ENCODE measurements at places on chromosomes 1 and 21.

DNA sequence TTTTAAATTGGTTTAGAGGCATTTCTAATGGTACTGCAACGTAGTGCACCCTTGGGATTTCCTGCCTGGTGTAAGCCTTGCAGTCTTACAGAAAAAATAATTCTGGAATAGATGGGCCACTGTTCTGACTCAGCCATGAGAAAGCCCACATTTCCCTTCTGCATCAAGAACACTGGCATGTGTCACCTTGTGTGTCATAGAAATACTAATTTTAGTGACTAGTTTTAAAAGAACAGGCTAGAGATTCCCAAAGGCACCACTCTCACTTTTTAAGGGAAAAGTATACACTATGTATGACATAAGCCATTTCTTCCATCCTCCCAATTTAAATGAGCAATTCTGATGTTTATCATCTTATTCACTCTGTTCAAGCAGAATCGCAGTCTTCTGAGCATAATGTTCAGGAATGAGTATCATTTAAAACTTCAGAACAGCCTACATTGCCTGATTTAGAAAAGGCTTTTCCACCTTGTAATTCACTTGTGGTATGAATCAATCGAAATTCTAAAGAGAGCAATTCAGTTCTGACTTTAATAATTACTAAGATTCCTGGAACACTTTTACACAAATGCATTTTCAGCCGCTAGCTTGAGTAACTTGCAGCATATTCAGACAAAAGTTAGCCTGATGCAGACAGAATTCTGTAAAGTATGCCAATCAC, 18.8 kb downstream of the RGS13 start:
- no peaks in the 10 kb centered on the region for H3K27me3 ChIP-seq
- no peak overlapping the region for H3K27ac ChIP-seq
- no peak for DNase-seq
- H3K4me1 ChIP-seq = no peaks in the 10 kb centered on the region
- no peak overlapping the region for H3K4me3 ChIP-seq

GRCh38 chr1:17248781-17249180, at the start of gene PADI3:
TSS of gene PADI3 (plus strand) at chr1:17249098. CDS start at chr1:17249138, 40 bp downstream.
- no peak within 1 kb of the TSS for H3K27ac ChIP-seq
- H3K4me1 ChIP-seq = peaks cover 15% of the 10 kb centered on the region
- no peaks in the 10 kb centered on the region for H3K27me3 ChIP-seq
- no peaks in the 10 kb centered on the region for H3K36me3 ChIP-seq
- H3K4me3 ChIP-seq = no peak within 1 kb of the TSS
- no peak for DNase-seq

GRCh38 chr1:79693441-79694114, 687.0 kb upstream of the ADGRL4 start:
- no peak overlapping the region for H3K4me3 ChIP-seq
- H3K4me1 ChIP-seq = no peaks in the 10 kb centered on the region
- DNase-seq = no peak

DNA sequence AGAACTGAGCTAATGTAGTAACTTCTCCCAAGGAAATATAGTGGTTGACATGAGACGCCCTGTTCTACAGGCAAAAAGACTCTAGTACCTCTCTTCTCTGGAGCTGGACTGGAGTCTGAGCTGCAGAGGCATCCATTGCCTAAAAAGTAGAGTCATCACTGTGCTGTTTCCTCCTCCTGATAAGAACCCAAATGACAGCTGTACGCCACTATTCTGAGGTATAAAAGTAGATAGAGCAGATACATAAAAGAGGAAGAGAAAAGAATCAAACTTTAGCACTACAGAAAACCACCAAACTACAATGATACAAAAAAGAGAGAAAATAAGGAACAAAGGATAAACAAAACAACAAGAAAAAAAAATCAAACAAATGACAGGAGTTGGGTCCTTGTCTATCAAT, 1568.8 kb downstream of the PLA2G4A start:
- DNase-seq = no peak
- no peak overlapping the region for H3K27ac ChIP-seq
- H3K36me3 ChIP-seq = no peaks in the 10 kb centered on the region
- no peaks in the 10 kb centered on the region for H3K27me3 ChIP-seq

DNA sequence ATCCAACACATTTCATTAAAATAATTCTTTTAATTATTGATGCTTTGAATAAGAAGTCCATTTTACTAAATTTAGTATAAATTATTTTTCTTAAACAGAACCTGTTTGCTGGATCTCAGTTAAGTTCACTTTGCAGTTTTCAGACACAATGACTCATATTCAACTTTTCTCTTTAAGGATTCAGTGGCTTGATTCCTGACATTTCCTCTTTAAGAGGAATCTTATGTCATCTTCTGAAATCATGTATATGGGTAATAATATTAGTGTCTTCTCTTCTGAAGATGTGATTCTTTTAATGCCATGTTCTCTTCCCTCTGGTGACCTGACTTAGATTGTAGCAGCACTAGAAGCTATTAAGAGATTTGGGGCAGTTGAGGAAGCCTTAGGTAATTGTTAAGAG, 12.6 kb downstream of the CREG1 start:
- H3K27ac ChIP-seq = no peak overlapping the region
- H3K4me3 ChIP-seq = no peak overlapping the region
- H3K27me3 ChIP-seq = no peaks in the 10 kb centered on the region
- H3K4me1 ChIP-seq = peaks cover 4% of the 10 kb centered on the region

DNA sequence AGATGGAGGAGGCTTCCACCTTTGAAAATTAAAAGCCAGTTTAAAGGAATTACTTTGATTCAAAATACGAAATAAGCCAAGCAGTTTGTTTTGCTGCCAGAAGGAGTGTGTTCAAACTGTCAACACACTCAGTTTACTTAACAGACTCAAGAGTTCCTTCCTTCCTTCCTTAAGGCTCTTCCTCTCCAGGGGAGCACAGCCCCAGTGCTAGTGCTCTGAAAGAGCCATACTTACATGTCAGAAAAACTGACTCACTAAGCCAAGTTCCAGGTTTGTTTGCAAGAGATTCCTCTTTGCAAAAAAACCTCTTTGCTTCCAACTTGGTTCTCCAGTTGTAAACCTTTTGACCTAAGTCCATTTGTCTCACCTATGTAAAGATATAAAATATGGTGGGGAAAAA, 14.3 kb downstream of the SETD4 start:
- H3K36me3 ChIP-seq = peaks cover 40% of the 10 kb centered on the region
- no peak for DNase-seq
- no peak overlapping the region for H3K27ac ChIP-seq
- H3K4me1 ChIP-seq = no peaks in the 10 kb centered on the region

DNA sequence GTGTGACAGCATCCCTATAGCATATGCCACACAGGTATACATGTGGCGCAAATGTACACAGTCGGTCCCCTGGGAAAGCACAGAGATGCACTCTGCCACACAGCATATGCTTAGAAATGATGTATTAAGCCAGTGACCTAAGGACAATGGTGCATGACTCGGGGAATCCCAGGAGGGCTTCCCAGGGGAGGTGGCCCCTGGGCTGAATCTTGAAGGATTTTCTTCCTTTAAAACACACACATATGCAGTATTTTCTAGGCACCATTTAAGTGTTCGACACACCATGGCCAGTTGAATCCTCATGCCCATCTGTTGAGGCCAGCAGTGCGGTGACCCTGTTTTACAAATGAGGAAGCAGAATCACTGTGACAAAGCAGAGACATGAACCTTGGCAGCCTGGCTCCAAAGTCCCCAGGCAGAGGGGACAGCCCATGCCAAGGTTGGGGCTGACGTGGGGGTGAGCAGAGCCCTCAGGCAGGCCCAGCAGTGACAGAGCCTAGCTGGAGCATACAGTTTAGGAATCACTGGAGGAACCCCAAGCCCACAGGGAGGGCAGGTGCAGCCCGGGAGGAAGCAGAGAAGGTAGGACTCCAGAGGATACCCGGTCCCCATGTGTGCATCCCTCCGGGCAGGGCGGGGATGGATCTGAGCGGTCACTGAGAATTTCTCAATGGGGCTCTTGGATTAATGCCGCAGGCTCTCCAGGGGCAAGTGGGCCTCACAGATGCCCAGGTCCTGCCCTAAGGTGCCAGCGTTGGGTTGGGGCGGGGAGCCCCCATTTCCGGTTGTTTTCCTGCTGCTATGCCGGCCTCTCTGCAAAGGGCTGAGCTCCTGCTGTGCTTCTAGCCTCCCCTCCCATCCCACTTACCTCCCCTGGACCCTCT, 28.4 kb downstream of the WNT3A start:
- H3K36me3 ChIP-seq = no peaks in the 10 kb centered on the region
- no peak overlapping the region for H3K4me3 ChIP-seq
- no peak overlapping the region for H3K27ac ChIP-seq
- H3K4me1 ChIP-seq = no peaks in the 10 kb centered on the region
- no peak for DNase-seq

DNA sequence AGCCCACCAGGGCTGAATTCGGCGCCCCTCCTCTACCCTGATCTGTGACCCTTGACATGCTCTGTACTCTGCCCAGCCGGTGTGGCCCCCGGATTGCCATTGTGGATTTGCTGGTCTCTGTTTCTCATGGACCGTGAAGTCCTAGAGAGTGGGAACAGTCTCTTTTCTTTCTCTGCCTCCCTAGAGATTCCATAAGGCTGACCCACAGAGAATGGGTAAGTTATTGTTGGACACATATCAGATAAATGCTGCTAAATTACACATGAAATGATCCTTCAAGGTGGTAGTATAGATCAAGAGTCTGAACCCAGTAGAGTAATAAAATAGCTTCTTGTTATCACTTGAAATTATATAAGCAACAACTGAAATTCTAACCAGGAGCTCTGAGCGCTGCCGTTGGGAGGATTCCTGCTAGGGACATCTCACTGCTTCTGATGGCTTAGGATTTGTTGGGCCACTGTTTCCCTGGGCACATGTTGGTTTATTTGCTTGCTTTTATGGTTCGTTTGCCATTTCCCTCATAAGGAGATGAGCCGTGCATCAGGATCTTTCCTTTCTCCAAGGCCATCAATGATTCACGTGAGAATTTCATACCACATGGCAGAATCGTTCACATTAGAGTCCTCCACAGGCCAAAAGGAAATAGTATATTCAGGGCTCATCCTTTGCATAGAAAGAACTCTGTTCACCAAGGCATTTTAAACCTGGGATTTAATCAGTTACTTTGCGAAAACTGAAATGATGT, 111.9 kb downstream of the ZBTB18 start:
- DNase-seq = no peak
- H3K27me3 ChIP-seq = no peaks in the 10 kb centered on the region
- H3K36me3 ChIP-seq = no peaks in the 10 kb centered on the region
- H3K4me1 ChIP-seq = peaks cover 8% of the 10 kb centered on the region
- no peak overlapping the region for H3K27ac ChIP-seq

- H3K27ac ChIP-seq = no peak overlapping the region
- H3K36me3 ChIP-seq = peaks cover 2% of the 10 kb centered on the region
- H3K4me3 ChIP-seq = no peak overlapping the region
Observed at GRCh38 chr1:102742426-102742825, 365.9 kb downstream of the COL11A1 start.

GRCh38 chr1:97677702-97678101, 243.1 kb downstream of the DPYD start:
- no peaks in the 10 kb centered on the region for H3K27me3 ChIP-seq
- no peak overlapping the region for H3K27ac ChIP-seq
- H3K4me1 ChIP-seq = no peaks in the 10 kb centered on the region
- H3K36me3 ChIP-seq = no peaks in the 10 kb centered on the region
- DNase-seq = no peak

DNA sequence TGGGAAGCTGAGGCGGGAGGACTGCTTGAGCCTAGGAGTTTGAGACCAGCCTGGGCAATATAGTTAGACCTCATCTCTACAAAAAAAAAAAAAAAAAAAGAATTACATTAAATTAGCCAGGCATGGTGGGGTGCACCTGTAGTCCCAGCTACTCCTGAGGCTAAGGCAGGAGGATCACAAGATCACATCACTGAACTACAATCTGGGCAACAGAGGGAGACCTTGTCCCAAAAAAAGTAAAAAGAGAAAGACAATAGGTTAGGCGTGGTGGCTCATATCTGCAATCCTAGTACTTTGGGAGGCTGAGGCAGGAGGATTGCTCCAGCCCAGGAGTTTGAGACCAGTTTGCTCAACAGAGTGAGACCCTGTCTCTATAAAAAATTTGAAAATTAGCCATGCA, 130.3 kb downstream of the TIAM1 start:
- peaks cover 9% of the 10 kb centered on the region for H3K36me3 ChIP-seq
- H3K4me3 ChIP-seq = no peak overlapping the region
- H3K4me1 ChIP-seq = no peaks in the 10 kb centered on the region

GRCh38 chr1:209277662-209278061, 305.9 kb upstream of the CAMK1G start:
- no peaks in the 10 kb centered on the region for H3K27me3 ChIP-seq
- no peak overlapping the region for H3K27ac ChIP-seq
- H3K36me3 ChIP-seq = no peaks in the 10 kb centered on the region

DNA sequence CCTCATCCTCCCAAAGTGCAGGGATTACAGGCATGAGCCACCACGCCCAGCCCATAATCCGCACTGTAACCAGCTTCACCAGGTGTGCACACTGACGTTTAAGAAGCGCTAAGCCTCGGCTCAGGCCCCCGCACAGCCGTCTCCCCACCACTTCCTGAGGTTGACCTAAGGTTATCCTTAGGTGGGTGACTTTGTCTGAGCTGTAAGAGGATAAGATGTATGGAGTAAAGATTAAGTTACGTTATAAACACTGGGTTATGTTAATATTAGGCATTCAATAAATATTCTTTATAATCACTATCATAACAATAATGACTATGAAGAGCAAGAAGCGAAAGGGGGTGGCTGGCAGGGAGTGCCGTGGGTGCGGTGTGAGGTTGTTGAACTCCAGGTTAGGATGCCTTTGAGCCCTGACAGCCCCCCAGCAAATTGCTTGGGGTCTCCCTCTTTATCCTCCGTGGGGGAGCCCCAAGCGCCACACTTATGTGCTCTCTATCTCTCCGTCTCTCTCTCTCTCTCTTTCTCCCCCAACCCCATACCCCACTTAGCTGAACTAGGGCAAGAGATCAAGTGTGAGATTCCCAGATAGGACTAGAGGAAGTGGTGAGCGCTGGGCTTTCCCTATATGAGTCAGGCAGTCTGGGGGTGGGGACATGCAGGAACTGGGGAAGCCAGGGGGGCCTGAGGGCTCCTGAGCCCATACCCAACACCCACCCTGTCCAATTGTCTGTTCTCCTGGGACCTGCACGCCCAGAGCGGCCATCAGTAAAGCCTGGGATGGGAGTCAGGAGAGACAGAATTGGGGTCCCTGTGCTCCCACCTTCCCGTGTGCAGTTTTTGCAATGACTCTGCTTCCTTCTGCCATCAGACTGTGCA, 7.6 kb downstream of the EFHD2 start:
- H3K36me3 ChIP-seq = no peaks in the 10 kb centered on the region
- peaks cover 16% of the 10 kb centered on the region for H3K4me1 ChIP-seq
- no peaks in the 10 kb centered on the region for H3K27me3 ChIP-seq
- no peak overlapping the region for H3K27ac ChIP-seq

DNA sequence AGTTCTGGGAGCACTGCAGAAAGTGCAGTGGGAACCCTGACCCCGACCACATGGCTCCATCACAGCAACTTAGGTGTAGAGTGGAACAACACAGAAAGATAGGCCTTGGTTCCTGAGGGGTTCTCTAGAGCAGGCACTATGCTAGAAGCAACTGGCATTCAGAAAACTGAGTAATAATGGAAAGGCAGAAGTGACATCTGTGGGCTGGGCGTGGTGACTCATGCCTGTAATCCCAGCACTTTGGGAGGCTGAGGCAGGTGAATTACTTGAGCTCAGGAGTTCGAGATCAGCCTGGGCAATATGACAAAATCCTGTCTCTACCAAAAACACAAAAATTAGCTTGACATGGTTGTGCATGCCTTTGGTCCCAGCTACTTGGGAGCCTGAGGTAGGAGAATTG, 5.3 kb downstream of the MRPS15 start:
- no peaks in the 10 kb centered on the region for H3K4me1 ChIP-seq
- H3K27ac ChIP-seq = no peak overlapping the region
- H3K36me3 ChIP-seq = peaks cover 64% of the 10 kb centered on the region
- no peak overlapping the region for H3K4me3 ChIP-seq

- no peaks in the 10 kb centered on the region for H3K27me3 ChIP-seq
- H3K27ac ChIP-seq = no peak overlapping the region
- no peak overlapping the region for H3K4me3 ChIP-seq
- no peak for DNase-seq
- H3K4me1 ChIP-seq = no peaks in the 10 kb centered on the region
- no peaks in the 10 kb centered on the region for H3K36me3 ChIP-seq
Observed at GRCh38 chr21:36800734-36801133, 101.8 kb downstream of the SIM2 start.

All from trophoblast cell (in vitro differentiated cells and primary cell).